Choroid plexus epithelial cell (primary cell): ENCODE measurements at places on chromosomes 2 and 18.

DNA sequence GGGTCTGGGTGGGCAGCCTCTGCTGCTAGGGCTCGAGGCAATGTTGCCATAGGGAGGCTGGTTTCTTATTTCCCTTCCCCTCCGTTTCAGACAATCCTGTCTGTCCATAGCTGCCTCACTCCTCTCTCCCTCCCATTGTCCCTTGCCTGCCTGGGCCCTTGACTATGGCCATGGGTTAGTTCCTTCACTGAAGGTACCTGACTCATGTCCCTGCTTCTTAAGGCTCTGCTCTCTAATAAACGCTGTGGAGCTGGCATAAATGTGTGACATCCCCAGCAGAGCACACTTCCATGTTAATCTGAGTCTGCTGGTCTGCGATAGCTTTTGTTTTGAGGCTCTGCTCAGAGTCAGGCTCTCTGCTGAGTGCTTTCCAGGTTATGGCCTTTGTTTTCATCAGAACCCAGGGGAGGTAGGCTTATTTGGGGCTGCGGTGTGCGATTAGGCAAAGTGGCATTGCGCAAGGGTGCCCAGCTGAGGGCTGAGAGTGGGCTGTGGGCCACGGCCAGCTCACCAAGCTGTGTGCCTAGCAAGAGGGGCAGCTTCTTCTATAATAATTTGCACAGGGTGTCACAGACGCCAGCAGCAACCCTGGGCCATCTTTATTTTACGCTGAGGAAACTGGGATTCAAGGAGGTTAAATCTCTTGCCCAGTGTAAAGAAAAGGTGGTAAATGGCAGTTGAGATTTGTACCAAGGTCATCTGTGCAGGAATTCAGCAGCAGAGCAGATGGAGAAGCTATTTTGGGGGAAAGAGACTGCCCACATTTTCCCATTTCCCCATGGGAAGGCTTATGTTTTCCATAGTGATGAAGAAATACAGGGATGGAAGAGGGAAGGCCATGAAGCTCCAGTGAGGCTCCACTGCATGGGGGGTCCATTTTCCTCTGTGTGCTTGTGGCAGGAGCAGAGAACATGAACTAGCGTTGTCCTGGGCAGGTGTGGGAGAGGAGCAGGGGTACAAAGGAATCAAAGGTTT is 25.6 kb downstream of the MRPL33 start:
- DNase-seq: no peak

DNA sequence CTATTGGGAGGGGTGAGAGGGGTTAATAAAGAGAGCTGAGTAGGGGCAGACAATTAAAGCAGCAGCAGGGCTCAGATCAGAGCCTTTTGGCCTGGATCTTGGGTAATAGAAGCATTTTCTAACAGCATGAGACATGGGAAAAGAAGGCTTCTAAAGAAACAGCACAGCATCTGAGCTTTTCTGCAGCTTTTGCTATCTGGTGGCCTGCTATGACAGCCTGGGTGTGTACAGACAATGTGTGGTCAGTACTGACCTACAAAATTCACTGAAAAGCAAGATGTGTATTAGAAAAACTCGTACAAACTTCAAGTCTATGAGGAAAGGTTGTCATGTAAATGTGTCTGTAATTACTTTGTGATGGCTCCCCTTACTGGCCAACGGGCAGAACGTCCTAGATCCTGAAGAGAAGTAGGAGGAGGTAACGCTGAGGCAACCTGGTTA is 95.6 kb downstream of the GALNT3 start:
- peak; percentile 83 for DNase-seq

DNA sequence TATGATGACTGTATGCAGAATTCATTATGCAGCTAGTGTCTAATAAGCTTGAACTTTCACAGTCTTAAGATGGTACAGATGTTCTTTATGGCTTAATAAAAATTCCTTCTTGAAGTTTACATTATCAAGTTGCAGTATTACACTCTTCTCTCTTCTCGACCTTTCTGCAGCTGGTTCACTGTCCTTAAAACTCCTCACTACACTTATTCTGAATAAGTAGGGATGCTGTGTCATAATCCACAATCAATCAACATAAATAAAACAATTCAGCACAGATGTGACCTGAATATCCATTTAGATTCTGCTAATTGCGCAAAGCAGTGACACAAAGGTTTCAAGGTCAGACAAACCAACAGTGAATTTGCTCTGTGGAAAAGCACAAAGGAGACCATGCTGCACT is 356.8 kb downstream of the SUCLG1 start:
- no peak for DNase-seq

GRCh38 chr18:39781565-39781964 is 2173.5 kb upstream of the PIK3C3 start:
- no peak for DNase-seq

DNA sequence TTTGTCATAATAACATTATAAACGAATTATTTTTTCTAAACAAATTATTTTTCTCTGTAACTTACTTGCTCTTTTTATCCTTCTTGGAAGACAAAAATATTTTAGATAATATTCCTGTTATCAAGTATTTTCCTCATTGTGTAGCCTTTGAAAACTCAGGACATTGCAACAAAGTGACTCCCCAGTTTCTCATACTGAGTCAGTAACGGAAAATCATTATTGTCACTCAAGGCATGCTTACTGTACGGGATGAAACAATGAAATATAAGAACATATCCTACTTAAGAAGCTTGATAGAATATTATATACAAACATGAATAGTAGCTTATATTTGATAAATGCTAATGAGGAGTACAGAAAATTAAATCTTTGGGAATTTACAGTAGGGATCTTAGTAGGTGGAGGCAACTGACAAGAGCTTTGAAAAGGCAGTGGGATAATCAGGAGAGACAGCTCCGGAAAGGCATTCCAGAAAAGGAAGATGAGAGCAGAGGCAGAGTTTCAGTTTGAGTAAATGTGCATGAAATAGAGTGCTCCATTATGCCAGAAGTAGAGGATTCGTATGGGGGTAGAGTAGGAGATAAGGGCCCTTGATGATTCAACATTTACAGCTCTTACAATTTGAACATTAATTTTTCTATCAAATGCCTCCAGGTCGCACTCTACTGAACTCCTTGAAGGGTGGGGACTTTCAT is 14.0 kb upstream of the YES1 start:
- DNase-seq: no peak

DNA sequence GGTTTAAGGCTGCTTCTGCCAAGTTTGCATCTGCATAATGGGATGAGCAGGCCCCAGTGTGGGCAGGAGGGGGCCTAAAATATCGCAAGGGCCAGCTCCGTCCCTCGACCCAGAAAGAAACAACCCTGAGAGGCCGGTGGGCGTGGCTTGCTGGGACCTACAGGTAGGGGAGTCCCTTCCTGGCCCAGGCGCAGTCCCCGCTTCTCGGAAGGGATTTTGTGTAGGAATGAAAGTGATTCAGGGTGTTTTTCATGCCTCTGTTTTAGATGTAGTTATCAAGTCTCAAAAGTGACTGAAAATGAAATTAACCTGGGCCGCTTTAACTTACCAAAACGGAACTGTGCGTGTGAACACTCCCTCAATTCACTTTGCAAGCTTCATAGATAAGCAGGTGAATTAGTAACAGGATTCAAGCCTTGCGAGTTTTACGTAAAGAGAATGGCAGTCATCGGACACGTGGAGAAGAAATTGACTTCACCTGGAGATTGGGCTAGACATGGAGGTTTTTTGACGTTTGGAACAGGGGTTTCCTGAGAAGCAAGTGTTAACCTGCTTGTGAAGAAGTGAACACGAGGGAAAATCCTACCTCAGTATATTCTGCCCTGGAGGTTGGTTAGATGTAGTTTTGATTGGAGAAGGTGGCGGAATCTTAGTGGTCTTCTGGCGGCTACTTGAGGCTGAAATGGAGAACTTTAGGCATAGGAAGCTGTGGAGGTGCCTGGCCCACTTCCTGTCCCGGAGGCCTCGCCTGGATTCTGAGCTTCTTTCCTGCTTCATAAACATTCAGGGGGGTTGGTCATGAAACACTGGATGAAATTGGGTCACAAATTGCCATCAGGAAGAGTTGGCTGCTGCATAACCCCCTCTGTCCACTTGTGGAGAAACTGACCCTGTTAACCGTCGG is 1.7 kb downstream of the NCK2 start:
- no peak for DNase-seq

DNA sequence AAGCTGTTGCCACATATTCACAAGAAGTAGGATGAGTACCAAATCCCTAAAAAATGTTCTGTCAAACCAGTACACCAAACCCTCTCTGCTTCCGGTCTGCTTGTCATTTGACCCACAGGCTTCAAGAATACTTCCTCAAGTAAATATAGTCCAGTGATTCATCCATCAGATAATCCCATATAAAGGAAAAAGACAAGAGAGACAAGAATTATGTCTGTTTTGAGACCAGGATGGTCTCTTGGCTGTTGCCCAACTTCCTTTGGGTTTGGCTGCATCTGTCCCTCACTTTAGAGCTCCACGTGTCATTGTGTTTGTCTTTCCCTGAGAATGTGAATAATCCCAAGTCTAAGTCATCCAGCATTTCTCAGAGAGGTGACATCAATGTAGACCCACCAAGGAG is 91.5 kb upstream of the NRP2 start:
- DNase-seq: peak; percentile 36

DNA sequence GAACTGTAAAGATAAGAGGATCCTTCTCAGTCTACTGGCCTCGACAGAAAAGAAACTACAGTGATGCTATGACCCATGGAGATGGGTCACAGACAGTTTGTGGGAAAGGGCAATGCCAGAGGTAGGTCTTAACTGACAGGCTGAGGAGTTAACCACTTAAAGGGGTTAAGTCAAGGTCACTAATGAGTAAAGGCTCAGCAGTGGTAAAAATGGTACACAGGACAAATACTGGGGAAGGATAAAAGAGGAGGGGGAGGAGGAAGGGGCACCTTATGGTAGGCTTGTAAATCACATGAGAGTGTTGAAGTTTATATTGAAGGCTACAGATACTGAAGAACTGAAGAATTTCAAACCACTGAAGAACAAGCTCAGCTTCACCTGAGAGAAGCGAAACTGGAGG is 9.9 kb downstream of the IER3IP1 start:
- peak; percentile 5 for DNase-seq

GRCh38 chr18:48186861-48187260 is 222.3 kb downstream of the ZBTB7C start:
- no peak for DNase-seq

- DNase-seq: no peak
These were observed 955.2 kb upstream of the CELF4 start for GRCh38 chr18:38520786-38521185.

- no peak for DNase-seq
These were observed 105.7 kb downstream of the KYNU start for GRCh38 chr2:142983174-142983573.

DNA sequence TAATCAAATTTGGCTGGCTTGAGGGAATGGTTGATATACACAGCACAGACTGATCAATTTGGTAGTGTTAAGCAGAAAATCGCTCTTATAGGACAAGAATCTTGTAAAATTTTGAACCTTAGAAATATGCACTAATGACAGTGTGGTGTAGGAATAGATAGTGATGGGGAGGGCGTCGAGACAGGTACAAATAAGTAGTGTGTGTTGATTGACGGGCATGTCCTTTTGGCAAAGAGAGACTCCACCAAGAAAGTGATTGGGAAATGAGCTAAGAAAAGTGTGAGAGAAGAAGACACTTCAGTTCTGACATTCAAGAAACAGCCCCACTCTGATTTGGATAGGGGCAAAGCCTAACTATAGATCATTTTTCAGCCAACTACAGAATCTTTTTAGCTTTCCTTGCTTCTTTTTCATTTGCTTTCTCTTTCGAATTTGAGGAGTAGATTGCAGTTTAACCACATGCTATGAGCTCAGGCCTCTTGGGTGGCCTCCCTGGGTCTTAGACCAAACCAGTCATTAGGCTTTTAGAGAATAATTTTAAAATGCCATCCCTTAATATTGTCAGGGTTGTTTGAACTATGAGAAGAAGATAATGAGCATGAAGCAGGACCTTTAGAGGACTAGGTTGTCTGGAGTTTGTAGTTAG is 127.1 kb downstream of the CERS6 start:
- peak; percentile 67 for DNase-seq

GRCh38 chr2:200252265-200253067 is 54.0 kb upstream of the SPATS2L start:
- DNase-seq: peak; percentile 77

DNA sequence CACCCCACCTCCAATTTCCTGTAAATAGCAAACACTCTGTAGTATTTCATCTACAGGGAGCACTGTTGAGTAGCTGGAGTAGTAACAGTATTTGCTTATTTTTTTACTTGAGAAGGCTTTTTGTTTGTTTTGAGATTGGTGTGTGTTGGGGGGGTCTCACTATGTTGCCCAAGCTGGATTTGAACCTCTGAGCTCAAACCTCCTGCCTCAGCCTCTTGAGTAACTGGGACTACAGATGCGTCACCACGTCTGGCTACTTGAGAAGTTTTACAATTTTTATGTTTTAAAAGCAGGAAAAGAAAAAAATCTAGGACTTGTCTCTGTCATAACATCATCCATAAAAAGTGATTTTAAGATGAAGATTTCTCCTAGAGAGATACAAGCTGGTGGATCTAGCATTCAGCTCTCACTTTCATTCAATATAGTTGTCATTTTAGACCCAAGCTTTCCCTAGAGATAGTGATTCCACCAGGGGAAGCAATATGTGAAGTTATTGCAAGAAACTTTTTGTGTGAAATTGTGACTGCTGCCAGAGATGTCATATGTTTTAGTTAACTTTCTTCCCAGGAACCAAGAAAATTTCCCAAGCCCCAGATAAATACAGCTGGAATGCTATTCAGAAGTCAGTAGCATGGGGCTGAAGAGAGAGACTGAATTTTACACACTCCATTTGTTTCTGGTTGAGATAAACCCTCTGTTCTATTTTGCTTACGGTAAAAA is 60.2 kb upstream of the MAP4K3 start:
- no peak for DNase-seq
